ENCODE measurements at places on chromosomes 2 and 18.

GRCh38 chr2:157311706-157312105, 13.9 kb downstream of the ERMN start:
- H3K36me3 ChIP-seq, result no peaks in the 10 kb centered on the region
- no peak overlapping the region for H3K4me3 ChIP-seq
- H3K27ac ChIP-seq, result no peak overlapping the region
- no peaks in the 10 kb centered on the region for H3K27me3 ChIP-seq

- H3K36me3 ChIP-seq, result no peaks in the 10 kb centered on the region
- DNase-seq, result no peak
- no peak overlapping the region for H3K27ac ChIP-seq
- no peak overlapping the region for H3K4me3 ChIP-seq
- no peaks in the 10 kb centered on the region for H3K4me1 ChIP-seq
Observed at GRCh38 chr2:111930409-111930808, 32.0 kb downstream of the MERTK start.

GRCh38 chr2:241351640-241352031, 4.4 kb upstream of the FARP2 start:
- no peak for DNase-seq
- no peaks in the 10 kb centered on the region for H3K27me3 ChIP-seq
- H3K4me1 ChIP-seq, result peaks cover 6% of the 10 kb centered on the region
- H3K36me3 ChIP-seq, result peaks cover 70% of the 10 kb centered on the region
- H3K27ac ChIP-seq, result no peak overlapping the region

DNA sequence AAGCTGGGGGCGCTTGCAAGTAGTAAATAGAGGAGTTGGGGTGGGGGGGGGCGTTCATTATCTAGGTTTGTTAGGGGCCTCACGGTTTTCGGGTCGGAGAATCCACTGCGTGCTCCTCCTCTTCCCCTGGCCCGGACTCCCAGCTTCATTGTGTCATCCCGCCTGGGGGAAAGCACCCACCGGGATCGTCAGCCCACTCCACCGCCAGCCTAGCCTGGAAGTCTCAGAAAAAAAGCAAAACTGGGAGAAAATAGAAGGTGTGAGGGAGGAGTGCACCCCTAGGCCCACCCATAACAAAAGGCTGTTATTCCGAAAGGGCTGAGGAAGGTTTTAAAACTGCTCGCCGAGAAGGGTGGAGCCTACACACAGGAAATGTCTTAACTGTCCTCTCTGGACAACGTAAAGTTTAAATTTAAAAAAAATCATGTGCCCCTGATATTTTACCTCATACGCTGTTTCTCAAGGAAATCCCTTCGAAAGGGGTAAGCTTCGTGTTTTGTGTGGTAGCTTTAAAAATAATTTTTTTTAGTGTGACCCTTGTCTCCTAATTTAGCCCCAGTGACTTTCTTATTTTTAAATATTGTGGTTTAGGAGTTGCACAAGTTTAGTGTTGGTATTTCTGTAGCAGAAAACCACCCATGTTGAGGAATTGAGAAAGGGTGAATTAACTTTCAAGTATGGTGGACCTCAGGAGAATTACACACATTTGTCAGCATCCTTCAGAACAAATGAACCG, 104.2 kb downstream of the SPTBN1 start:
- H3K4me3 ChIP-seq, result peak overlapping the region; percentile 34
- H3K27ac ChIP-seq, result peak overlapping the region; percentile 32
- DNase-seq, result no peak

- H3K27me3 ChIP-seq, result no peaks in the 10 kb centered on the region
- no peak overlapping the region for H3K27ac ChIP-seq
- DNase-seq, result no peak
- no peak overlapping the region for H3K4me3 ChIP-seq
Observed at GRCh38 chr2:2938481-2938880, 439.1 kb downstream of the EIPR1 start.

DNA sequence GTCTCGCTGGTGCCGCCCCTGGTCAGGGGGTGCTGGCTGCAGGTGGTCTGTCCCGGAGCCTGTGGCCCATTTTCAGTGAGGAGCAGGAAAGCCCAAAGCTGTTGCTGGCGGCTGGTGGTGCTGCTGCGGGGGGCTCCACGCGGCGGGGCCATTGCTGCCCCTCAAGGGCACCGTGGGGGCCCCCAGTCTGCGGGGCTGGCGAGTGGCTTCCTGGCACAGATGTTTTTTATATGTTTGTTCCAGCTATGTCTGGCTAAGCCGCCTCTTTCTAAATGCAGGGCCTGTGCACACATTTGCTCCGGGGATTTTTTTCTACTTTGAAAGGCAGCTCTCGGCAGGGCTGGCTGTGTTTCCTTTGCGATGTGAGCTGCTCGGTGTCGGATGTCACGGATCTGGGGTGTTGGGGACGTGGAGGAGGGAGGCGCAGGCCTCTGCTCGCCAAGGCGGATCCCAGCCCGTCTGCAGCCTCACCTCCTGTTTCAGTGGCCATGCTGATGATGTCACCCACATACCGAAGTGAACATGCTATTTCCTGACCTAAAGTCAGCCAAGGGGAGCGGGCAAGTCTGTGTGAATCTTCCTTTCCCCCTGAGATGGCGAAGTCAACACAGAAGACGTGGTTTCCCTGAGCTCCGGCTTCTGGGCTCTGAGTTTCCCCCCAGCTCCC, 112.0 kb upstream of the CTDP1 start:
- H3K4me1 ChIP-seq, result no peaks in the 10 kb centered on the region
- H3K27ac ChIP-seq, result peak overlapping the region; percentile 38
- no peaks in the 10 kb centered on the region for H3K27me3 ChIP-seq
- H3K36me3 ChIP-seq, result no peaks in the 10 kb centered on the region
- H3K4me3 ChIP-seq, result no peak overlapping the region
- peak; percentile 93 for DNase-seq

DNA sequence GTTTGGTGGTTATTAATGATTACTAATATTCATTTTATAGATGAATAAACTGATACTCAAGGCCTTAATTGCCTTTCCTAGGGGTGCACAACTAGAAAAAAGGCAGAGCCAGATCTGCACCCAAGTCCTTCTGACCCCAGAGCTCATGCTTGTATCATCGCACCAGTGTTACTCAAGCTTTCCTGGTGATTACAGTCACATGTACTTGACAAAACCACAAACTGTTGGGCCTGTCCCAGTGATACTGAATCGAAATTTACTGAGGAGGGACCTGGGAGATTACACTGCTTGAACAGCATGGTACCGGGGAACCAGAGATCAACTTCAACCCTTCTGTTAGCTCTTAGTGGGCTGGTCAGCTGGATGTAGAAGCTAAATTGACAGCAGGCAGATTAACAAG, 33.7 kb downstream of the FASTKD2 start:
- no peak overlapping the region for H3K27ac ChIP-seq
- DNase-seq, result no peak
- H3K4me1 ChIP-seq, result peaks cover 15% of the 10 kb centered on the region
- no peaks in the 10 kb centered on the region for H3K27me3 ChIP-seq
- no peaks in the 10 kb centered on the region for H3K36me3 ChIP-seq
- no peak overlapping the region for H3K4me3 ChIP-seq

GRCh38 chr18:46624127-46624526, 32.9 kb downstream of the LOXHD1 start:
- DNase-seq, result no peak
- no peak overlapping the region for H3K27ac ChIP-seq
- peaks cover 3% of the 10 kb centered on the region for H3K27me3 ChIP-seq
- H3K4me1 ChIP-seq, result peaks cover 5% of the 10 kb centered on the region
- no peak overlapping the region for H3K4me3 ChIP-seq
- H3K36me3 ChIP-seq, result no peaks in the 10 kb centered on the region

GRCh38 chr18:23066060-23066459, 69.2 kb upstream of the CABLES1 start:
- no peaks in the 10 kb centered on the region for H3K27me3 ChIP-seq
- no peaks in the 10 kb centered on the region for H3K36me3 ChIP-seq
- no peak overlapping the region for H3K27ac ChIP-seq
- DNase-seq, result no peak
- no peaks in the 10 kb centered on the region for H3K4me1 ChIP-seq

- peaks cover 22% of the 10 kb centered on the region for H3K36me3 ChIP-seq
- no peaks in the 10 kb centered on the region for H3K4me1 ChIP-seq
- DNase-seq, result peak; percentile 79
- no peak overlapping the region for H3K27ac ChIP-seq
- no peak overlapping the region for H3K4me3 ChIP-seq
- no peaks in the 10 kb centered on the region for H3K27me3 ChIP-seq
Observed at GRCh38 chr2:11446733-11447248, 19.2 kb downstream of the E2F6 start.

GRCh38 chr2:212364112-212364985, 174.3 kb downstream of the ERBB4 start:
- H3K27ac ChIP-seq, result peak overlapping the region; percentile 58
- no peaks in the 10 kb centered on the region for H3K36me3 ChIP-seq
- DNase-seq, result no peak
- peaks cover 58% of the 10 kb centered on the region for H3K4me1 ChIP-seq
- no peak overlapping the region for H3K4me3 ChIP-seq

GRCh38 chr2:160228141-160228917, 28.3 kb upstream of the ITGB6 start:
- no peaks in the 10 kb centered on the region for H3K36me3 ChIP-seq
- no peak overlapping the region for H3K4me3 ChIP-seq
- H3K27ac ChIP-seq, result no peak overlapping the region
- no peaks in the 10 kb centered on the region for H3K27me3 ChIP-seq
- no peak for DNase-seq

- no peaks in the 10 kb centered on the region for H3K36me3 ChIP-seq
- no peaks in the 10 kb centered on the region for H3K27me3 ChIP-seq
Observed at GRCh38 chr2:227761740-227762476, 16.2 kb downstream of the SCYGR8 start.

GRCh38 chr2:162449471-162449870, 105.5 kb downstream of the GCA start:
- DNase-seq, result no peak
- H3K36me3 ChIP-seq, result peaks cover 6% of the 10 kb centered on the region
- no peak overlapping the region for H3K4me3 ChIP-seq
- no peaks in the 10 kb centered on the region for H3K4me1 ChIP-seq
- H3K27me3 ChIP-seq, result no peaks in the 10 kb centered on the region
- no peak overlapping the region for H3K27ac ChIP-seq

GRCh38 chr18:31235856-31236255, 73.2 kb upstream of the DSC1 start:
- no peak overlapping the region for H3K4me3 ChIP-seq
- no peak overlapping the region for H3K27ac ChIP-seq
- peaks cover 5% of the 10 kb centered on the region for H3K4me1 ChIP-seq
- no peak for DNase-seq
- no peaks in the 10 kb centered on the region for H3K27me3 ChIP-seq
- no peaks in the 10 kb centered on the region for H3K36me3 ChIP-seq

- peaks cover 43% of the 10 kb centered on the region for H3K36me3 ChIP-seq
- H3K27ac ChIP-seq, result no peak overlapping the region
- DNase-seq, result peak; percentile 42
- H3K4me1 ChIP-seq, result peaks cover 7% of the 10 kb centered on the region
Observed at GRCh38 chr2:26238311-26238958, 6.0 kb downstream of the HADHA start.

DNA sequence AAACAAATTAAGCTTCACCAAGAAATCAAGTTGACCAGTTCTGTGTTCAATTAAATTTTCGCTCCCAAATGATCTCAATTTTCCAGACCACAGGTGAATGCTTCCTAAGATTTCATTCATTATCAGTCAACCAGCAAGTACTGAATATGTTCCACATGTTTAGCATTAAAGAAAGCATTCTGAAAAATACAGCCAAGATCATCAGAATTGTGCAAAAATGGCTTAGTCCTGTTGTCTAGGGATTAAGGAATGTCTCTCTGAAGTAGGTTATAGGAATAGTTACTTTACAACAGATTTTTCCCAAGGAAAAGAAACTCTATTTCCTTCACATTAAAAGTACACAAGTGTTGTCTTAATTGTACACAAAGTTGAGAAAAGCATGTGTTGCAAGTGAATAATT, 69.2 kb downstream of the NRXN1 start:
- H3K27ac ChIP-seq, result no peak overlapping the region
- no peaks in the 10 kb centered on the region for H3K27me3 ChIP-seq
- H3K4me3 ChIP-seq, result no peak overlapping the region
- no peak for DNase-seq
- no peaks in the 10 kb centered on the region for H3K4me1 ChIP-seq

GRCh38 chr2:199797431-199798403, 53.3 kb downstream of the FTCDNL1 start:
- no peaks in the 10 kb centered on the region for H3K36me3 ChIP-seq
- H3K4me3 ChIP-seq, result no peak overlapping the region
- no peak overlapping the region for H3K27ac ChIP-seq
- H3K27me3 ChIP-seq, result no peaks in the 10 kb centered on the region
- no peak for DNase-seq

GRCh38 chr2:235728800-235729556, 235.1 kb downstream of the AGAP1 start:
- DNase-seq, result no peak
- H3K4me3 ChIP-seq, result no peak overlapping the region
- no peak overlapping the region for H3K27ac ChIP-seq
- no peaks in the 10 kb centered on the region for H3K36me3 ChIP-seq
- no peaks in the 10 kb centered on the region for H3K4me1 ChIP-seq

- H3K4me1 ChIP-seq, result no peaks in the 10 kb centered on the region
- H3K27me3 ChIP-seq, result no peaks in the 10 kb centered on the region
- peak; percentile 2 for DNase-seq
Observed at GRCh38 chr18:35376393-35376741, 770 bp downstream of the ZNF396 start.

- H3K27ac ChIP-seq, result no peak overlapping the region
- H3K36me3 ChIP-seq, result no peaks in the 10 kb centered on the region
- DNase-seq, result no peak
- H3K4me3 ChIP-seq, result no peak overlapping the region
- H3K4me1 ChIP-seq, result no peaks in the 10 kb centered on the region
Observed at GRCh38 chr2:143515318-143515717, 386.1 kb downstream of the ARHGAP15 start.

DNA sequence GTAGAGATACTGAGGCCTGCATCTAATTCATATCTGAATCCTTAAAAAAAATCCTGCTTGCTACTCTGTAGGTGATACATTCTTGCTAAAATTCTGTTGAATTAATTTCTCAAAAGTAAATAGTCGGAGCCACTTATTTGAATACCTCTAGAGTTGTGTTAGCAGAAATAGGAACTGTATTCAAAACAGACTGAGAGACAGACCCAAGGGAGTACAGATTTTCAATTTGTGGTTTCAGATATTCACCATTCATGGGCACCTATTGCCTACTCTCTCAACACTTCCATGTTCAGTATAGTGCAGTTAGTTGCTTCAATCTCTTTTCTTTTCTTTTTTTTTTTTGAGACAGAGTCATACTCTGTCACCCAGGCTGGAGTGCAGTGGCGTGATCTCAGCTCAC, 46.6 kb upstream of the CTLA4 start:
- H3K36me3 ChIP-seq, result no peaks in the 10 kb centered on the region
- no peak overlapping the region for H3K4me3 ChIP-seq
- no peaks in the 10 kb centered on the region for H3K4me1 ChIP-seq
- H3K27me3 ChIP-seq, result no peaks in the 10 kb centered on the region
- H3K27ac ChIP-seq, result no peak overlapping the region

- H3K4me3 ChIP-seq, result no peak overlapping the region
- no peaks in the 10 kb centered on the region for H3K36me3 ChIP-seq
- H3K27ac ChIP-seq, result no peak overlapping the region
- H3K27me3 ChIP-seq, result no peaks in the 10 kb centered on the region
Observed at GRCh38 chr2:240301256-240301795, 134.1 kb upstream of the GPC1 start.

GRCh38 chr2:185215497-185215896, 523.1 kb upstream of the FSIP2 start:
- no peak overlapping the region for H3K4me3 ChIP-seq
- H3K36me3 ChIP-seq, result no peaks in the 10 kb centered on the region
- H3K27me3 ChIP-seq, result no peaks in the 10 kb centered on the region
- no peaks in the 10 kb centered on the region for H3K4me1 ChIP-seq

- no peaks in the 10 kb centered on the region for H3K27me3 ChIP-seq
- H3K27ac ChIP-seq, result no peak overlapping the region
- H3K4me3 ChIP-seq, result no peak overlapping the region
- H3K4me1 ChIP-seq, result peaks cover 3% of the 10 kb centered on the region
- H3K36me3 ChIP-seq, result no peaks in the 10 kb centered on the region
- peak; percentile 25 for DNase-seq
Observed at GRCh38 chr2:58137856-58138255, 91.2 kb downstream of the VRK2 start.

Measured in cardiac muscle cell (in vitro differentiated cells and primary cell).